CD4-positive, alpha-beta memory T cell (primary cell): ENCODE measurements at places on chromosomes 13 and 19.

- no peak for DNase-seq
These were observed 88.4 kb downstream of the DNAJC15 start for GRCh38 chr13:43111559-43112400.

- no peak for DNase-seq
These were observed 108.5 kb downstream of the RGCC start for GRCh38 chr13:41565846-41566245.

GRCh38 chr19:18587561-18587960, 1.0 kb upstream of the REX1BD start:
- no peak for DNase-seq

- DNase-seq: no peak
These were observed 6.5 kb downstream of the MEIOSIN start for GRCh38 chr19:45739498-45740439.

GRCh38 chr13:46961719-46962118, 64.9 kb upstream of the HTR2A start:
- no peak for DNase-seq

DNA sequence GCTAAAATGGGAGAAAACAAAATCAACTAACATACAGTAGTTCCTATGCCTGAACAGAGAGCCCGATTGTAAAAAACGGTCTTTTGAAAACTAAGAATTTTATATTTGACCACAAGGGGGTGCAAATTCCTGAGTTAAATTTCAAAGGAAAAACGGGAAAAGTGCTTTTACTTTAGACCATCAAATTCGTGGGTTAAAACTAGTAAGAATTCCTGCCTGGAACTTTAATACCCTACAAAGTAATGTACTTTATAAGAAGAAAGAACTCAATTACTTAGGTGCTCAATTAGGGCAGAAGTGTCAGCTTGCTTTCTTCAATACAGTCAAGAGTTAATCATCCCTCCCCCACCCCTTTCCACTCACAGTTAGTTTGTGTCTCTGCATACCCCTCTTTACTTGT, 69.8 kb downstream of the KCNRG start:
- no peak for DNase-seq

GRCh38 chr19:29309637-29310036, 96.7 kb upstream of the UQCRFS1 start:
- DNase-seq: no peak

DNA sequence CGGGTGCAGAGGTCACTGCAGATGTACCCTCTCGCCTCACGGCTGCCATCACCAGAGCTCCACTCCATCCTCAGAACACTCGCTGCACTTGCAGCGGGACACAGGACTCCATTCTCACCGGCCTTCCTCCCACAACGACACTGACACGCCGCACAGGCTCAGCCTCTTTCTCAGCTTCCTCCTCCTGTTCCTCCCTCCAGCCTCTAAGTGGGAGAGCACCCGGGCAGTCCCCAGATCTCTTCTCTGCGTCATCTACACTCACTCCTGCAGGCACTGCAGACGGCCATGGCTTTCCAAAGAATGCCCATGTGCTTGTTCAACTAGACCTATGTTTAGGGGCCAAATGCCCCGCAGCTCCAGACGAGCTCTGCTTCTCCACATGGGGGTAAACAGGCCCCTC, 14.3 kb upstream of the FKRP start:
- DNase-seq: no peak

GRCh38 chr13:101417501-101417900, 1.2 kb upstream of the NALCN start:
- no peak for DNase-seq

DNA sequence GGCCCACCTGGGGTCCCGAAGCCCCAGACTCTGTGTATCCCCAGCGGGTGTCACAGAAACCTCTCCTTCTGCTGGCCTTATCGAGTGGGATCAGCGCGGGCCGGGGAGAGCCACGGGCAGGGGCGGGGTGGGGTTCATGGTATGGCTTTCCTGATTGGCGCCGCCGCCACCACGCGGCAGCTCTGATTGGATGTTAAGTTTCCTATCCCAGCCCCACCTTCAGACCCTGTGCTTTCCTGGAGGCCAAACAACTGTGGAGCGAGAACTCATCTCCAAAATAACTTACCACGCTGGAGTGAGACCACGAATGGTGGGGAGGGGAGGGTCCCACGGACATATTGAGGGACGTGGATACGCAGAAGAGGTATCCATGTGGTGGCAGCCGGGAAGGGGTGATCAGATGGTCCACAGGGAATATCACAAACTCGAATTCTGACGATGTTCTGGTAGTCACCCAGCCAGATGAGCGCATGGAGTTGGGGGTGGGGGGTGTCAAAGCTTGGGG, 1.0 kb upstream of the ICAM5 start:
- DNase-seq: no peak

GRCh38 chr19:54316746-54317107, 3.8 kb upstream of the LILRA5 start:
- no peak for DNase-seq

DNA sequence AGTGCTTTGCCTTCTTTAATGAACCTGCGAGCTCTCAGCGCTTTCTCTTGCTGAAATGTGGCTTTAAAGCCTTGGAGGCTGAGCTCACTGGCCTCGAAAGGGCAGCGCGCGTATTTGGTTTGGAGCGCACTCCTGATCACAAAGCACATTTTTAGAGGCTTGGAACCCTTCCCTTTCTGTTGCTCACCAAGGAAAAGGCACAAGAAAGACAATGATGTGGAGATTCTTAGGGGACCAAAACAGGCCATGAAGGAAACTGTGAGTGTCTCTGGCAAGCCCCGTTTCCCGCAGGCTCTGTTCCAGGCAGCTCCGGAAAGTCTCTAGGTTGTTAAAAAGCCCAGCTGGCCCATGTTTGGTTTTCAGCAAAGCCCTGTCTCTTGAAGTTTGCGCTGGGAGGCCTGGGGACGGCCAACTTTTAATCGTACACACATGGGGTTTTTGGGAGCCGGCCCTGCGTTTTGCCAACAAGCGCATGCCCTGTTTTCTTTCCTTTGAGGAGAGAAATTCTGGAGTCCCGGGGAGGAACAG, 9.4 kb upstream of the SPC24 start:
- no peak for DNase-seq

GRCh38 chr19:3687774-3688706, 12.2 kb downstream of the PIP5K1C start:
- DNase-seq: peak; percentile 33

DNA sequence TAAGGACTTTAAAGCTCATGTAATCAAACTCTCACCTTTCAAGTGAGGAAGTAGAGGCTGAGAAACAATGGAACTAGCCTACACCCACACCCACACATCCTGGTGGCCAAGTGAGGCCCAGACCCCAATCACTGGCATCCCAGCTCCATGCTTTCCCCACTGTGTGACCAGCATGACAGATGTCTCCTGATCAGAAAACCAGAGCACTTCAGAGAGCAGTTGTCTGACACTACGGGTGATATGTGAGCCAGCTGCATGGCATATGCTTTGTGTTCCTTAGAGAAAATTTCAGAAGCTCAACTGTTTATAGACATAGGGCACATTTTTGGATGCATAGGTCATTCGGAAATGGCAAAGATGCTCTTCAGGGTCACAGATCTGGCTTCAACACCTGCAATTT, 315.2 kb downstream of the NDFIP2 start:
- DNase-seq: no peak

DNA sequence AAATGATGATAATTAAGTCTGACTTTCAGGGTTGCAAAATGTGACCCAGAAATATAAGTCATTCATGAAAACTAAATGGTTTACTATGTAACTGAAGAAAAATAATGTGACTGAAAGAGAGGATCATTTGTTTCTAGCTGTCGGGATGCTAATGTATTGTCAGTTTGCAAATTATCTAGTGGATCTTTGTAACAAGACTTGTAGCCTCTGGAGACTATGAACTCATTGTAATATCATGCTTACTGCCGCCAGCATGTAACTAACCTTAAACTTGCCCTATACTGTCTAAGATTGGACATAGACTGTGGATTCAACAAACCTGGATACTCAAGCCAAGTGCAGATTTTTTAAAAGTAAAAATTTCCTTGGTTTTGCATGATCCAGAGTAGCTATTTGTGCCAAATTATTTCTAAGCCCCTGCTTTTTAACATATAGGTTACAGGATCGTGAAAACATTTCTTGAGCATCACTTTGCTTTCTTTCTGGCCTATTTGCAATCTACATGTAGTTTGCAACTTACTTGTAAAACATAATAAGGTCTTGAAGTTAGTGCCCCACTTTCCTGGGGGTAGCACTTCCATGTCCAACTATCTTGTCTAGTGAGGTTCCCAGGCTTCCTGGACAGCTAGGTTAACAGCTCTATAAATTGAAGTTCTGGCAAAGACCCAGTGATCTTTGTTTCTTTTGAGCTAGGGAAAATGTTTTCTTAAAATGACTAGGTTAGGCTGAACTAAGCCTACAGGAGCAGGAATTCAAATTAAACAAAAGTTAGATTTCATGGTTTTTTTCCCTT, 3.3 kb upstream of the POSTN start:
- DNase-seq: no peak

DNA sequence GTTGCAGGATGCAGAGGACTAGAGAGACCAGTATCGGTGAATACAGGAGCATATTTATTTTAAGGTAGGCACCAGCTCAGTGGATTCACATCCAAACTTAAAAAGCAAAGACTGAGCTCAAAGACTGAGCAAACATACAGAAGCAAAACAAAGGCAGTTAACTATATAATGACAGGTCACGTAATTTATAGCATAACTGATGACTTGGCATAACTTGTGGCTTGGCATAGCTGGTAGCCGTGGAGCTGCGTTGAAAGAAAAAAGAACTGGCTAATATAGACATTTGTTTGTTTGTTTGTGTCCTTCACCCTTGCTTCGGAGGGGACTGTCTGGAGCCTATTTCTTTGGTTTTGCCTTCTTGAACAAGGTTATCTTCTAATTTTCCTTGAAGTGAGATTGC, 33.7 kb downstream of the ZNF493 start:
- DNase-seq: no peak

DNA sequence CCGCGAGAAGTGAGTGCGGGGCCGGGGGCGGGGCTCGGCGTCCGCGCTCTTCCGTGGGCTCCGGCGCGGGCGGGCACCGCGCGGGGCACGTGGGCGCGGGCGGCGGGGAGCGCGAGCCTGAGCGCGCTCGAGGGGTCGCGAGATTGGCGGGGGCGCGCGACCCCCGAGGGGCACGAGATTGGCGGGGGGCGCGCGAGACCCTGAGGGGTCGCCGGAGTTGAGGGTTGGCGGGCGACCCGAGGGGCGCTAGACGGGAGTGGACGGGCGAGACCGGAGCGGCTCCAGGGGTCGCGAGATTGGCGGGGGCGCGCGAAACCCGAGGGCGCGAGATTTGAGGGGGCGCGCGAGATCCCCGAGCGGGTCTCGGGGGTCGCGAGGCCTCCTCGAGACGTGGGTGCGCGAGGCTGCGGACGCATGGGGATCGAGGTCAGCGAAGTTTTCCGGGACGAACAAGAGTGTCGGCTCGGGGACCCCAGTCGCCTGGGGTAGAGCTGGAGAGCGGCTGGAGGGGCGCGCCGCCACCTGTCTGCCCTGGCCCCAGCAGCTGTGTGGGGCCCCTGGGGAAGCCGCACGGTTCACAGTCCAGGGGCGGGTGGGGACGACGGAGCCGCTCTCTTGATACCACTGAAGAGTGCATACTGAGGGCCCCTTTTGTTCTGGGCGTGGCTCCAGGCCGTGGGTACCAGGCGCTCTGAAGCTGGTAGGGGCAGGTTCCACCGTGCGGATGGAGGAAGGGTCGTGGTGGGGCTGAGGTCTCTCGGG, 682 bp downstream of the SSBP4 start:
- DNase-seq: peak; percentile 55

DNA sequence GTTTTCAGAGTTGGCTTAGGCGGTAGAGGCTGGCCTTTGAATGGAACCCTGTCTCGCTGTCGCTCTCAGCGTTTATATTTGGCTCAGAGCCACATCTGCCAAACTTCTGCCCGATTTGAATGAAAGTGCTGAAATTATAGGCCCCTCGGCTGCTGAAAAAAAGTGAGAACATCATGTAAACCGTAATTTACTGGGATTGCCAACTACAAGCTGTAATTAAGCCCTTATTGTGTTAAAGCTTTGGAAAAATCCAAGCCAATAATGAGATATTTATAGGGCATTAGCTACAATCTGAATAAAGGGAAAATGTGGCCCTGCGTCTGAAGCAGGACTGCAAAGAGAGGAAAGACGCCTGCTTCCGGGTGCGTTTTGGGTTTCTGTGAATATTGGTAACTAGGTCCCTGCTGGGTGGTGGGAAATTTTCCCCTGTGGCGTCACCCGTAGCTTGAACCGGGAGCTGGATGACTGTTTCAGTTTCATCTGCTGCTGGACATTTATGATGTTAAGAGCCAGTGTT, 9.9 kb downstream of the DNM2 start:
- no peak for DNase-seq

DNA sequence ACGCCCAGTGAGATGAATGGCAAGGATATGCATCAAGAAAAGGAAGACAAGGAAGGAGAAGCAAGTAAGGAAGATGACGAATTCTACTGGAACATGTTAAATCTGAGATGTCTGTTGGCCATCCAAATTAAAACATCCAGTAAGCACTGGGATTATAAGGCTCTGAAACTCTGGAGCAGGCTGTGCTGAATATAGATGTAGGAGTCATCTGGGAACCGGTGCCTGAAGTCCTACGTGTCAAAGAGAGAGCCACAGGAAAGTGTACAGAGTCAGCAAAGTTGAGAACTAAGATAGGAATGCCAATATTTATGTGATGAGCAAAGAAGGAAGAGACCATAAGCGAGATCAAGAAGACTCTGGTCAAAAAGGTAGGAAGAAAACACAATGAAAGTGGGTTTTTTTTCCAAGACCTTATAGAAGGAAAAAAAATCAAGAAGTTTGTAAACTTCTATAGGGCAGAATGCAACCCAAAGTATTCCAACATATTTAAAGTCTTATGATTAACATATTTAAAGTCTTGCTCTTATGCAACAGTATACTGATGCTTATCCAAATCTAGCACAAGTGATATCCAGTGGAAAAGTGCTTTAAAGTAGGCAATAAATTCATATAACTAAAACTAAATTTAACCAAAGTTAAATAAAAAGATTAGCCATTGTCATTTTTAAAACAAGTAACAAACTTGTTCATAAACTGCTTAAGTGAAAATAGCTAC, 51.2 kb upstream of the EEF1AKMT1 start:
- no peak for DNase-seq

- no peak for DNase-seq
These were observed 430.3 kb downstream of the EFNB2 start for GRCh38 chr13:106105153-106105552.

DNA sequence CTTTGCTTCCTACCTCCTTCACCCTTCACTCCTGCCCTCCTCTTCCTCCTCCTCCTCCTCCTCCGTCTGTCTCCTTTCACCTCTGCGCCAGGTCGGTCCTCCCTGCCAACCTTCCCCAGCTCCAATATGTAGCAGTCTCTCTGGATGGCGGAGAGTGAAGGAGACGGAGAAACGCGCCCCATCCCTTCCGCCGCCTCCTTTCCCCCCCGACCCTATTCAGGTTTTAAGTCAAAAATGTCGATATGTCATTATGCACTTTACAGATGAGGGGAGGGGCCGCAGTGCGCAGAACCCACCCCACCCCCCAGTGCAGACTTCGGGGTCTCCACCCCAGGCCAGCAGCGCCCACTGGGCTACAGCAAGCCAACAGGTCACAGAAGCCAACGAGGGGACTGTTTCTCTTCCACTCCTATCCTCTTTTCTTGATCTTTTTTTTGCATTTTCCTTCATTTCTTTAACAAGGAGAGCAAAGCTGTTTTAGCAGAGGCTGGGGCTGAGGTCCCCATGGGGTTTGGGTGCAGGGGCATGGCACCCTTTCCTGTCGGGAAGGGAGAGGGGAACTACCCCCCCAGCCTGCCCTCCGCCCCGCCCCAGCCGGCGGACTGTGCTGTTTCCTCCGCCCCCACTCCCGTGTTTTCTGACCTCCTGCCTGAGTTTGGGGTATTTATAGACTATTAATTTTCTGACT, 9.2 kb downstream of the MIDN start:
- no peak for DNase-seq
